PC-9 (cell line): ENCODE measurements at places on chromosomes 1 and 21.

DNA sequence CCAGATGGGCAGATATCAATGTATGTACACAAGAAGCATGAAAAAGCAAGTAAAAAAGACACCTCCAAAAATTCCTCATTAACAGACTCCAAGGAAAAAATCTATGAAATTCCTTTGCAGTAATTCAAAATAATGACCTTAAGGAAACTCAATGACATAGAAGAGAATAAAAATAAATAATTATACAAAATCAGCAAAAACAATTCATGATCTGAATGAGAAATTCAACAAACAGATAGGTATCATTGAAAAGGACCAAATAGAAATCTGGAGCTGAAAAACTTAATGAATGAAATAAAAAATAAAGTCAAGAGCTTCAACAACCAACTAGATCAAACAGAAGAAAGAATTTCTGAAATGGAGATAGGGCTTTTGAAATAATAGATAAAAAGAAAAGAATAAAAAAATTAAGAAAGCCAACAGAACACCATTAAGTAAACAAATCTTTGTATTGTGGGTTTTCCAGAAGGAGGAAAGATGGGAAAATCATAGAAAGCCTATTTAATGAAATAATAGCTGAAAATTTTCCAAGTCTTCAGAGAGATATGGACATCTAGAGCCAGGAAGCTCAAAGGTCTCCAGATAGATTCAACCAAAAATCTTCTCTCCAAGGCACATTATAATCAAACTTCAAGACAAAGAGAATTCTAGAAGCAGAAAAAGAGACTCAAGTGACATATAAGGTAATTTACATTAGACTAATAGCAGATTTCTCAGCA lies 52.0 kb upstream of the KCNK1 start:
- DNase-seq = no peak

DNA sequence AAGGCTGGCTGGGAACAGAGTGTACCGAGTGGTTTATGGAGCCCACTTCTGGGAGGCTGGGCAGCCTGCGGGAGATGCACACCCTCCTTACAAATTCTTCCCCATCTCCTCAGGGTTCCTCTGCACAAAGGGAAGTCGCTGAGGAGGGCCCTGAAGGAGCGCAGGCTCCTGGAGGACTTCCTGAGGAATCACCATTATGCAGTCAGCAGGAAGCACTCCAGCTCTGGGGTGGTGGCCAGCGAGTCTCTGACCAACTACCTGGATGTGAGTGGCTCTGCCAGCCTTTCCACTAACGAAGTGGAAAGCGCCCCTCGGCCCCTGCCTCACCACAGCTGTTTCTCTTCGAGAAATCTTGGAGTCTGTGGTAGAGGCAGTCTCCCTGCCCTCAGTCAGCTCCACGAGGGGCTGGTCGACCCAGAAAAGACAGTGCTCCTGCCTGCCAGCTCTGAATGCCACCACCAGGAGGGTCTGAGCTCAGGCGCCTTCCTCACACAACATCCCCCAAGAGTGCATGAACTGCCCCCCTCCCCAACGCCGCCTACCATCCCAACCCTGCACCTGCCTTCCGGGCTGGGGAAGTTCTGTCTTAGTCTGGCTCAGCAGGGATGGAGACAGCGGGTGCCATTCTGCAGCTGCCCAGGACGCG lies 31.8 kb downstream of the PROK1 start:
- no peak for DNase-seq

GRCh38 chr1:169042377-169042776 lies 64.1 kb upstream of the ATP1B1 start:
- no peak for DNase-seq

DNA sequence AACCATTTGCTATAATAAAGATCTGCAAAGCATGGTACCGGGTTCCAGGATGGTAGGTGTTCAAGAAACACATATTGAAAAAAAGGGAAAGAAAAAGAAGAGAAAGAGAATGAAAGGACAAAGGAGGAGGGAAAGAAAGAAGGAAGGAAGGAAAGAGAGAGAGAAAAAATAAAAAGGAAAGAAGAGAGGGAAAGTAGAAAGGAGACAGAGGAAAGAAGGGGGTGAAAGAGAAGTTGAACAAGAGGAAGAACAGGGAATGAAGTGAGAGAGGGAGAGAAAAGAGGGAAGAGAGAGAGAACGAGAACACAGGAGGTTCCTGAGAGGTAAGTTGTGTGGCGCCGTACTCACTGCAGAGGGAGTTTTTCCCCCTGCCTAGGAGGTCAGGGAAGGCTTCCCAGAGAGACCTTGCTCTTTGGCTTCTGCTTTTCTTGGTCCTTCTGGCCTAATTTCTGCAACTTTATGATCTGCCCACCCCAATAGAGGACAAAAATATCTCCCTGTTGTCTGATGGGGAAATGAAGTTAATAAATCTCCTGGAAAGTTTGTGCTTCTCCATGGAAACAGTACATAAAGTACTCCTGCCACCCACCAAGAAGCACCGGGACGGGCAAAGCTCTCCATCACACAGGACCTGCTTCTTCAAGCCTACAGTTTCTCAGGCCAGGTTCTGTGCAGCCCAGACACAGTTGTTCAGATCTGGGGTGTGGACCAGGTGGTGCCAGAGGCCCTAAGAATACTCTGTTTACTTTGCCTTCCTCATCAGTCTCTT lies 124.8 kb downstream of the ROR1 start:
- DNase-seq = no peak

GRCh38 chr1:231781892-231782291 lies 155.3 kb downstream of the DISC1 start:
- no peak for DNase-seq

GRCh38 chr1:48030696-48031365 lies 33.6 kb upstream of the TRABD2B start:
- no peak for DNase-seq

GRCh38 chr1:22331618-22332423 lies 119.8 kb upstream of the ZBTB40 start:
- DNase-seq = no peak

DNA sequence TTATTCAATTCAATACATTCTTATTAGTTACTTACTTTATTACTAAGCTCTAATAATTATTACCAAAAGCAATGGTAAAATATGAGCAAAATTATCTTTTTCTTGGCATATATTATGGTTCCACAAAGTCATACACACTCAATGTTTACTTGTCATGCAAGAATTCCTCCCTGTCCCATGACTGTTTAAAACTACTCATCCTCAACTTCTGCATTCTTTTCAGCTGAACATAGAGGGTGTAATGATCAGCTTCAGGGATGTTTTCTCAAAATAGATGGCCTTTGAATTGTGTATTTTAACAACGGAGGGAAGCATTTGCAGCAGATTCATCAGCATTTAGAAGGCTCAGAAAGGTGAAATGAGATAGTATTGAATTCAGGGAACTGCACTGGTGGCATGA lies 499.0 kb downstream of the RWDD3 start:
- DNase-seq = no peak

DNA sequence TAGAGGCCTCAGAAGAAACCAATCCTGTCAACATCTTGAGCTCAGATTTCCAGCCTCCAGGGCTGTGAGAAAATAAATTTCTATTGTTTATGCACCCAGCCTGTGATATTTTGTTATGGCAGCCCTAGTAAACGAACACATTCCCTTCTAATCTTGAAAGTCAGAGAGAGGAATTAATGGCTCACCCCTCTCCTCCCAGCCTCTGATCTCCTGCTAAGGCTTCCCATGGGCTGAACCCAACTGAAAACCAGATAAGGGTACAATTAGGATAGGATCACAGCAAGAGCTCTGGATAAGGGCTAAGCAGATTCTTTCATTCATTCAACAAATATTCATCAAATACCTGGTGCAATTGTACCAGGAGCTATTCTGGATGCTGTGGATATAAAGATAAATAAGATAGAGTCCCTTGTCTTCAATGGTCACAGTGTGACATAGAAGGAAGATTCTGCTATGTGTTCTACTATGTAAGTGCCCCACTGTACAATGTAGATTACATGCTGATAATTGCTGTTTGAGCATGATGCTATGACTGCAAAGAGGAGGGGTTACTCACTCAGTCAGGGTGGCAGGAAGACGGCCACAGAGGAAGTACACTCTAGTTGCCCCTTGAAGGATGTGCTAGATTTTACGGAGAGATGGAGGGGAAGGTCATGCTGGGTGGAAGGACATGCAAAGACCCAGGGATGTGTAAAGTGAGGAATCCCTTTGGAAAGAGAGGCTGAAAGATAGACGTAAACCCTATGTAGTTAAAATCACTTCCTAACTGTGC lies 203.3 kb upstream of the JUN start:
- DNase-seq = no peak

DNA sequence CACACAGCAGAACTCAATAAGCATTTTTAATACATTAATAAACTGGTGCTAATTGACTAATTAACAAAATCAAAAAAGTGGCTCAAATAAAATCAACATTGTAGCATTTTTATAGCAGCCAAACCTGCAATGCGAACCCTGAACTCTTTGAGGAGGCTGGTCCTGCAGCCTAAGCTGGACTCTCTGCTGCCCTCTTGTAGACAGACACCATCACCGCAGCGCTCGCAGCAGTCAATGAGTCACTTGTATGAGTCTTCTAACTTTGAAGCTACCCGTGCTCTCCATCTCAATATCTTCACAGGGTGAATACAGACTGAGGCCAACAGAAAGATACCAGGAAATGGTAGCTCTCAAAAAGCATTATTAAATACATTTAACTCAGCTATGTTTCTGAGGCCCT lies 9.7 kb upstream of the KRTAP7-1 start:
- peak; percentile 38 for DNase-seq

DNA sequence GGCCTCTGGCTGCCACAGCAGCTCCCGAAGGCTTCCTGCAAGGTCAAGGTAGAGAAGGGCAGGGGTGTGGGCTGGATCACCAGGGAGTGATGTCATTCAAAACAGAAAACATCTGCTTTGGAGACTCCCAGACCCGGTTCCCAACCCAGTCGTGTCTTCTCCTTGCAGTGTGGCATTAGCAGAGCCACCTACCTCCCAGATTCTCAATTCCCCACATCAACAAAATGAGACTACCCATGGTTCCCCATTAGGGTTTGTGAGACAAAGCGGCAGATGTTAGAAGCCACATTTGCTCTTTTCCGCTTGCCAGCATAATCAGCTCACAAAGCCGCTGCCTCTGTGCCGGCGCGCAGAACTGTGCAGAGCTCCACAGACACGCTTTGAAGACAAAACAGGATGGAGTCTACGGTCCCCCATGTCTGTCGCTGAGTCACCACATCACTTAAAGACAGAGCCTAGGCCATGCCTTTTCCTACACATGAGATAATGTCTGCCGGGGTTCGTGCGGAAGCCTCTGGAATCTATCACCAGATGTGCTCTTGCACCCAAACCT lies 12.5 kb downstream of the KIF17 start:
- DNase-seq = no peak

GRCh38 chr1:111203681-111204200 lies 3.3 kb upstream of the DENND2D start:
- peak; percentile 90 for DNase-seq

DNA sequence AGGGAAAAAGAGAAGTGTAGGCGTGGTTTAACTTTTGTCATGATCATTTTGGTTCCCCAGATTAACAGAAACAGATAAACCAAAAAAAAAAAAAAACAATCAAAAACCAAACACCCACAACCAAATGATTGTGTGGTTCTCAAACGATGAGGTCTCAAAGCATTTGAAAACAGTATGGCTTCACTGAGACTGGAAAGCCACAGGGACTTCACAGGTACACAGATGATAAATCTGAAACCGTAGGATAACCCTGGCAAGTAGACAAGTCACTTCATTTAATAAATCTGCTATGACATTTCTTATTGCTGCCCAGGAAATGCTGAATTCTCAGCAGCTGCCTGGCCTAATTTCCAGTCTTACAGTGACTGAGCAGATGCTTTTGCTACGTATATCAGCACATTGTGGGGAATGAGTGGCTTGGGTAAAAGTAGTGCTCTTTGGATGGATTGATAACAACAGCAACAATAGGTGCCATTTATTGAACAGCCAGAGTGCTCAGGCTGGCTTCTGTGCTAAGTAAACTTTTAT lies 6.1 kb downstream of the ST6GALNAC3 start:
- no peak for DNase-seq

- DNase-seq = no peak
Observed at GRCh38 chr21:44710756-44711326, 531 bp downstream of the TSPEAR start.

DNA sequence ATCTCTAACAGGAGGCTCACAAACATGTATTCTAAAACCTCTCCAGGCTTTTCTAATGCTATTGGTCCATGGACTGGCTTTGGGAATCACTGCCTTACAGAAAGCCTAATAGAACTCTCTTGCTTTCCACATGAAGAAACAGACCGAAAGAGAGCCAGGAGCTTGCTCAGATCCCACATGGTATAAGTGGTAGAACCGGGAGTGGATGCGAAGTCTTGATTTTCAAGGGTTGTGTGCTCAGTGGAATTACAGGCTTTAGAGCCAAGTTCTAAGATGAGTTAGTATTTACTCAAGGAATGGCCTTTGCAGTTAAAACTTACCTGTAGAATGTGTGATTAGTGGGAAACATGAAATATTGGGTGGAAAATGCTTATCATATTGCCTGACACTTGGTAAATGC lies 54.3 kb upstream of the HSD17B7 start:
- DNase-seq = no peak

GRCh38 chr1:168082008-168082876 lies 54.5 kb downstream of the GPR161 start:
- peak; percentile 68 for DNase-seq

DNA sequence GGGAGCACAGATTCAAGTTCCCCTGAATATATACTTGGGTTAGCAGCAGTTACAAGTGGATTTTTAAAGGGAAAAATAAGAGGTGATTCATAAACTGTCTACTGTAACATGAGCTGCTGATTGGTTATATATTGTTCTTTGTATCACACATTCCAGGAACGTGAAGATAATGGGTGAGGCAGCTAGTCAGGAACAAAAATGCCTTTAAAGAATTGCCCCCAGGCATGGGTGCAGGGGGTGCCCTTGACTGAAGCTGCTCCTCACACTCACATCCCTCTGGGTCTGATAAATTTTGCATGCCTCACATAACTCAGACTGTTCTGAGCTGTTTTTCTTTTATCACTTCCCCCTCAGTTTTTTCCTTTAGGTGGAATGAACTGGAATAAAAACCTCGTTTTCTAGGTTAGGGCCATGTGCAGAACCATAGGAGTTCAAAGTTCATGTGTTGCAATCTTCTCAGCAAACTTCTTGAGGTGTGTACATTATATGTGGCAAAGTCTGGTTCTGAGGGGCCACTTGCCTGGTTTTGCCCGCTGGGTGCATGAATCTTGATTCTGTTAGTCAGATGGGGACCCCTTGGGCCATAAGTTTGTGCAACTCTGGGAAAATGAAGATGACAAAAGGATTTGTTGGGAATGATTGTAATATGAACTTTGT lies 21.1 kb downstream of the TBX19 start:
- peak; percentile 88 for DNase-seq

DNA sequence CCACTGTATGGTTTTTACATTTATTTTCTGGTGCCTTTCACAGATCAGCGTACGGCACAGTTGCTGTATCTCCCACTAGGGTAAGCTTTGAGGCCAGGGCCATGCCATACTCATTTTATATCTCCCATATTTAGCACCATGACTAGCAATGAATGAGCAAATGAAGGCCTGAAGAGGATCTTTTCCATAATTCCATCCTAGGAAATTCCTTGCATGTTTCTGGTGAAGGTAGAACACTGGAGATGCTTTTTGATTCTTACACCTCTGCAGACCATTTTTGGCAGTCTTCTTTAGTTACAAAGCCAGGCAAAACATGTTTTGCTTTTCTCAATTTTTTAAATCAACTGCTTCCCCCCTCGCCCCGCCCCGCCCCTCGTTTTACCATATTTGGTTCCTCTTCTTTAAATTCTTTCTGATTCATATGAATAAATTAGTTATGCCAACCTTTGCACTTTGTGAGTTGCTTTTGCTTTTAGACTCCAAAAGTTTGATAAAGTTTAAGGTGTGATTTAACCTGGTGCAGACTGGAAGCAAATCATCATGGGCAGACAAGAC lies 78.9 kb upstream of the AK4 start:
- DNase-seq = no peak

- DNase-seq = no peak
Observed at GRCh38 chr1:15621975-15622374, 4.7 kb downstream of the DDI2 start.
